ENCODE measurements at places on chromosomes 3 and 15. TPM values are rescaled to one million over a fixed set of nuclear protein-coding genes. Genes with fewer than 3 reads are reported as not detected.
A peak's percentile ranks its signal among the peaks of the same experiment; 100 is the strongest.

DNA sequence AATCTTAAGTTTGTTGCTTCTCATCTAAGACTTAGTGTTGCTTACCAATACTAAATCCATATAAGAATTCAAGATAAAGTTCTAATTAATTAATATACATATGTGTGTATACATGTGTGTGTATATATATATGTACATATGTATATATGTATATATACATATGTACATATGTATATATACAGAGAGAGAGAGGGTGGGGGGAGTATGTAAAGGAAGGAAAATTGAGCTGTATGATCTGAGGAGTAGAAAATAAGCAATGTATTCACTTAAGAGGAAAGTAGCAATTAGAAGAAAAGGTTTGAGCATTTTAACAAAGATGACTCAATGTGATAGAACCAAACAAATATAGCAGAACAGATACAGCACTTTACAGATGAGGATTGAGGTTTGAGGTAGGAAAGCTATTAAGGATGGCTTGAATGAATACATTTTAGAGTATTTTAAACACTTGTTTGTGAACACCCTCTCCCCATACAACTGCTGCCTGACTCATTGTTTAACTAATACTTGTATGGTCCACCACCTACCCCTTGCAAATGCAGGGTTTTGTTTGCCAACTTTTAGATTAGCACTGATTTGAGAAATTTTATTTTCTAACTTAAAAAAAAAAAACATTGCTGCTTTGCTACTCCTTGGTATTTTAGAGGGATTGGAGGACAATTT, 681.1 kb upstream of the CADM2 start:
- no peak overlapping the region for H3K4me3 ChIP-seq
- H3K27me3 ChIP-seq = no peaks in the 10 kb centered on the region
- H3K27ac ChIP-seq = no peak overlapping the region
- no peaks in the 10 kb centered on the region for H3K4me1 ChIP-seq

DUOXA2 gene
- total RNA-seq = not detected

DNA sequence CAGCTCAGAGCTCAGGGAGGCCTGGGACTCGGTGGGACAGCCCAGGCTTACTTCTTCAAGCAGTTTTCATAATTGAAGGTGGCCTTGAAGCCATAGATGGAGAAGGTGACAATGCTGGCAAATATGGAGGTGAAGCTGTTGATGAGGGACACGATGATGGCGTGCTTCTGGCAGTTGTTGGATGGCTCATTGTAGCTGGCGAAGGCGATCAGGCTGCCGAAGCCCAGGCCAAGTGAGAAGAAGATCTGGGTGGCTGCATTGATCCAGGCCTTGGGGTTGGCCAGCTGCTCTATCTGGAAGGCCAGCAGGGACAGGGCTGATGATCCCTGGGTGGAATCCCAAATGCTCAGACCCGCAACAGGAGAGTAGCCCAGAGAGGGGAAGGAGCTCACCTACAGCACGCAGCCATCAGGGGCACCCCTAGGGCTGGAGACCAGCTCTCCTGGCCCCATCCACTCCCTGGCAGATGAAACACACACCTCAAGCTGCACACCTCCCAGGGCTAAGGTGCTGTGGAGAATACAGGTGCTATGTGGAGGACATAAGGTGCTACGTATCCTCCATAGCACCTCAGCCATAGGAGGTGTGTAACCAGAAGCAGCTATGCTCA, 25.1 kb downstream of the SLC6A20 start:
- DNase-seq = no peak
- H3K4me1 ChIP-seq = peaks cover 11% of the 10 kb centered on the region
- no peak overlapping the region for H3K4me3 ChIP-seq
- no peak overlapping the region for H3K27ac ChIP-seq
- H3K27me3 ChIP-seq = peaks cover 12% of the 10 kb centered on the region

- no peak for DNase-seq
- no peak overlapping the region for H3K27ac ChIP-seq
Measured at GRCh38 chr3:197595470-197596185, 39.9 kb upstream of the BDH1 start.

SLC9C1 gene
- total RNA-seq = not detected

RTP4 gene
- 2.0 TPM for total RNA-seq

ROBO2 gene
- total RNA-seq = not detected

GRCh38 chr15:48459571-48460442, 128.6 kb downstream of the DUT start:
- no peaks in the 10 kb centered on the region for H3K36me3 ChIP-seq
- no peak overlapping the region for H3K27ac ChIP-seq
- DNase-seq = no peak
- H3K27me3 ChIP-seq = no peaks in the 10 kb centered on the region
- no peak overlapping the region for H3K4me3 ChIP-seq

DNA sequence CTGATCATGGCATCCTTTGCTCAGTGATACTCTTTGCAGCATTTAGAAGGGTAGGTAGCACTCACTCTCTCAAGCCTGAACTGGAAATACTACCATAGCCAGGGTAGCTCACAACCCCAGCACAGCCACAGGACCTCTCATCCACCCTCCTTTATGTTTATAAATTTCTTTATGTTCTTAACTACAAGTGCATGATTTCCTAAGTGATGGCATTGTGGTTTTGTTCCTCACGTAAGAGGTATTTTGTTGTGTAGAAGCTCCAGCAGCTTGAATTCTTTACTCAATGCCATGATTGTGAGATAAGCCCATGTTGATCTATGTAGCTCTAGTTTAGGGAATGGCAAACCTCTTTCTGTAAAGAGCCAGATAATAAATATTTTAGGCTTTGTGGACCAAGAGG, 7.9 kb upstream of the RTP3 start:
- no peak overlapping the region for H3K4me3 ChIP-seq
- DNase-seq = no peak
- H3K27ac ChIP-seq = no peak overlapping the region

DNA sequence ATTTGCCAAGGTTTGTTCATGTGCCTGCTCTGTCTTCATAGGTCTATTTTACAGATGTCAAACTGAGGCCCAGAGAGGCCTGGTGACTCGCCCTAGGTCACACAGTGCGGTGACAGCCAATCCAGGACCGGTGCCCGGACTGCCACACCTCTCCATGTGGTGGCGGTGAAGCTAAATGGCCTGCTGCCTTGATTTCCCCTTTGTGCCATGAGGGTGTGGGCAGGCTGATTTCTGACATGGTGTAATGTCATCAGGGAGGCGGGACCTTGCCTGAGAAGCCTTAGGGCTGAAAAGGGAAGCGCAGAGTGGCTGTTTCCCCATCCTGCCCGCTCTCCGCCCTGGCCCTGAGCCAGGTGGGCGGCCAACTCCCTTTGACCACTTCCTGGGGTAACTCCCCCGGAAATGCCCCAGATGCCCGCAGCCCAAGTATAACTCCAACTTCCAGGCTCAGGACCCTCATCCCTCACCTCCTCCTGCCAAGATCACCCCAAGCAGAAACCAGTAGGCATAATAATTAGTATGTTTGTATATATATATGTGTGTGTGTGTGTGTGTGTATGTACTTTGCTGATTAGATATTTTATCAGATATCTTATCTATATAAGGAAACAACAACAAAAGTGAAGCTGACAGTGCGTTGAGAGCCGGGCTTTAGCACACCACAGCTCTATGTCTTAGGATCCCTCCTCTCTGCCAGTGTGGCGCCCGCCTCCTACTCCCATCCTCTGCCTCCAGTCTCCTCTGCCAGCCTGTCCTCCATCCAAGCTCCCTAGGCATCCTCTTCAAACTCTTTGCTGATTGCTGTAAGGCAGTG, 63.9 kb downstream of the IQSEC1 start:
- H3K27ac ChIP-seq = peak overlapping the region; percentile 98
- DNase-seq = peak; percentile 76
- peak overlapping the region; percentile 53 for H3K4me3 ChIP-seq
- no peaks in the 10 kb centered on the region for H3K27me3 ChIP-seq
- H3K4me1 ChIP-seq = peaks cover 98% of the 10 kb centered on the region

TEX9 gene
- 1.8 TPM for total RNA-seq

DUOXA1 gene
- total RNA-seq = not detected

DNA sequence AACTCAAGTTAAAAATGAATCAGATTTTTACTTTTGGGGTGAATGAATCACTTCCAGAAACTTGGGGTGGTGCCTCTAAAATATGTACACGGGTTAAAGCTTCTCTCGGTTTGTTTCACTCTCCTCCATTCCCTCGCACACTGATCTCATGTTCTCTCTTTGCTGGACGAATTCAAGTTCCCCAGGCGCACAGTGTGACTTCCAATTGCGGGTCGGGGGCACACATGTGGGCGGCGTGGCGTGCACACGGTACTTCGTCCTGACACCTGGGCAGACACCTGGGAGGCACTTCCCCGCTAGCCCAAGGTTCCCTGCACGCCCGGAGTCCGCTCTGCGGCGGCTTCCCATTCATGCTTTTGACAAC, 692 bp downstream of the SCAANT1 start:
- DNase-seq = no peak
- H3K27ac ChIP-seq = peak overlapping the region; percentile 95
- H3K4me1 ChIP-seq = peaks cover 42% of the 10 kb centered on the region
- H3K36me3 ChIP-seq = peaks cover 31% of the 10 kb centered on the region
- peak overlapping the region; percentile 76 for H3K4me3 ChIP-seq

Measured in activated CD4-positive, alpha-beta T cell treated with anti-CD3 and anti-CD28 coated beads for 36 hours (primary cell).